Stimulated activated CD4-positive, alpha-beta T cell treated with anti-CD3 and anti-CD28 coated beads, Interleukin-15, amount 100 ng/mL, for 1 hour (primary cell): ENCODE measurements at places on chromosomes 2 and 18.

GRCh38 chr2:237964578-237965404 lies 2.0 kb upstream of the UBE2F start:
- no peak for DNase-seq

DNA sequence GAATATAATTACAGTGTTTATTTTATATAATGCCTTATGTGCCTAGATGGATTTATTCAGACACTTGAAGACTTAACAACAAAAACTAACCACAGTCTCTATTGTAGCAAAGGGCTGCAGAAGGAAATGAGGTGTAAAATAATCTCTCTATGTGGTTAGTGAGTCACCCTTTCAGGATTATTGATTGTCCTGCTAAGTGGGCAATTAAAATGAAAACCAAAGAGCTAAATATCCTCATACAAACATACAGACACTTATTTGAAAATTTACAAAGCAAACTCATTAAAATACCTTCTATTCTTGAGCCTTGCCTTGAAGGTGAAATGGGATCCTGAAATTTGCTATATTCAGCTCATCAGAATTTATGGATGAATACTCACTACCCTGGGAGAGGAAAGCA lies 27.7 kb upstream of the DCC start:
- no peak for DNase-seq

DNA sequence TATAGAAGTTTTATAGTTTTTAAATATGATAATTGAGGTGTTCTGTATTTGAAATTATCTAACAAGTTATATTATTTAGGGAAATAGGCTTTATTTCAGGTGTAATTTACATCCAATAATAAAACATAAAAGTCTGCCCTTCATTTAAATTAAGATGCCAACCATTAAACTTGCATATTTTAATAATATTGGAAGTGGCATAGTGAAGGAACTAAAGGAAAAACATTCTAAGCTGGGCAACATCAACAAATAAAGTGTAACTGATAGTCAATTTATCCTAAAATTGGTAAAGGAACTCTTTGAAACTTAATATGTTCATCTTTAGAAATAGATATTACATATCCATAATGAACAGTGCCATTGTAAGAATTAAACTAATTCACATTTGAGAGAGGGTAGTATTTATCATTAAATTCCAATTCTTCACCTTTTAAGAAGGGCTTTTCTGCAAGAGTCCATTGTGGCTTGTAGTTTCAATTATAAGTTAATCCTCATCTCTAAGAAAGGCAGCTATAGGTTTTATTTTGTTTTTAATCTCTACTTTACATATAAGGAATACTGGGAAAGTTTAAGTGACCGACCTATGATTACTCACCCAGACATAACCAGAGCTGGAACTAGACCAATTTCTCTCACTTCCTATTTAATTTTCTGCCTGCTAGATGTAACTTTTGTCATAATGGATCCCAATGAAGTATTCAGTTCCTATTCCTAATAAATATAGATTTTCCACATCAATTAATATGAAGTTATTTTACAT lies 401.6 kb downstream of the XIRP2 start:
- no peak for DNase-seq

GRCh38 chr2:96136129-96136720 lies 2.1 kb downstream of the ASTL start:
- no peak for DNase-seq

DNA sequence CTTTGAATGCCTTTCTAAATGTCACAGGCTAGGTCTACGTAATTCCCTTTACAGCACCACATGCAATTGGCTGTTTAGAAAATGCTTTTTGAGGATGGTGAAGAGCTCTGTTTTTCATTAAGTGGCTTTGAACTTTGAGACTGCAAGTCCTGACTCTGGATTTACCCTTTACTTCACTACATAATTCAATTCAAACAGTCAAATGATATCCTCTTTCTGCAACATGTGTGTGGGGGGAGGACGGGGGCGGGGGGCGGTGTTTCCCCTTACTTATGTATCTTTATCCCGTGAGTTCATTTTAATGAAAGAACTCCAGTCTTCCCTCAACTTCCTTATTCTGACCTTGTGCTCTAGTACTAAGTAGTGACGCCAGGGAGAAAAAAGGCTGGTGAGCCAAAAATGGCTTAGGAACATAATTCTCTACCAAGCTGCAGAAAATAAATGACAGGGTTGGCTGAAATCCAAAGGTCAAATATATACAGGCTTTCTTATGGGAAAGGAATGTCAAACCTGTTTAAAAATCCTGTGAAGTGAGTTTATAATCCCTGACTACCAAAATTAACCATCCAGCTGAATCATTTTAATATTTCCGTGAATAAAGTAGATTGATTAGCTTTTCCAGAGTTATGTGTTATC lies 119.6 kb downstream of the SLC8A1 start:
- no peak for DNase-seq

DNA sequence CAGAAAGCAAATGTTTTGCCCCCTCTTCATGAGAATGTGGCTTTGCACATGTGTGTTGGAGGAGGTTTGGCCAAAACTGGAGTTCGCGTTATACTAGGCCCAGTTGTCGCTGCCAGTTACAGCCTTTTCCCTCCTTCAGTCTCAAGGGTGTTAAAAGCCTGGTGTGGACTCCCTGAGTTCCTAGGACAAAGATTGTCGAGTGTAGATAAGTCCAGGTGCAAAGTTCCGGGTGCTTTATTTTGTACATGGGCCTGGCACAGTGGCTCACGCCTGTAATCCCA lies 542 bp upstream of the RNF103 start:
- no peak for DNase-seq

GRCh38 chr18:9790261-9790660 lies 82.2 kb downstream of the RAB31 start:
- no peak for DNase-seq

- DNase-seq, result no peak
Measured at GRCh38 chr2:102619414-102620319, at the start of gene SLC9A2. Gene SLC9A2 (plus strand): TSS chr2:102619553. CDS start chr2:102619849, 296 bp downstream.

DNA sequence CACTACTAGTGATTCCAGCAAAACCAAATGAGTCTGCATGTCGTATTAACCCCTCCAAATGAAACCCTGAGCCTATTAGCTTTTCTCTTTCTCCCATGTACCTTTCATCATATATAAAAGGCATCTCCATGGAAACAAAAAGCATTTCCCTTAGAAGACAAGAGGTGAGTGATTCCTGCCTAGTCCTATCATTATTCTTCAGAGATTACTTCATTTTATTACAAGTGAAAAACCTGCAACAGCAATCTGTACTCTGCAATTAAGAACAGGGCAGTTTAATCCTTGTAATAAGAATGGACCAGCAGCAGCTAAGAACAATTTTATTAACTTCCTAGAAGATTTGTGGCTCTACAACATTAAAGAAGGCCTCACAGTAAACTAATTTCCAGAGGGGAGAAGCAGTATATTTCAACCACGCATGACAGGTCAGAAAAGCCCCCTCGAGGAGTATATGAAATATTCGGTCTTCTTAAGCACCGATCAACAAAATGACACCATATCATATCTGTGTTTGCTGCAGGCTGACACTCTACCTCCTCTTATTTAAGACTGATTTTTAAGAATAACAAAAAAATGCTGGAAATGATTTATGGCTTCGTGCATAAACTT lies 132.3 kb upstream of the TFPI start:
- no peak for DNase-seq
